ENCODE measurements at places on chromosomes 2 and 18.

DNA sequence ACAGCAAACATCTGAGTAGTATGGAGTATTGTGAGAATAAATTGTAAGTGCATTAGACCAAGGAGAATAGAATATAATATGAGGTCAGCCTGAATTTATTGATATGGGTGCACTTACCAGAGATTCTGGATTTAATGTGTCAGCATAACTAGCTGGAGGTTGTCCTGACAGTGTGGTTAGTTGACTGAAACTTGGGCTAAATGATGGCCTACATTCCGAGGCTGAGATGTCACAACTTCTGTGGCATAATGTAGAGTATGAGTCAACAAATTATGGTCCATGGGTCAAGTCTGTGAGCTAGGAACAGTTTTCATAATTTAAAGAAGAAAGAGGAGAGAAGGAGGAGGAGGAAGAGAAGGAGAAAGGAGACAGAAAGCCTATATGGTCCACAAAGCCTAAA is 127.6 kb downstream of the QPCT start:
- H3K4me1 ChIP-seq = no peaks in the 10 kb centered on the region
- H3K36me3 ChIP-seq = no peaks in the 10 kb centered on the region
- no peak overlapping the region for H3K27ac ChIP-seq
- no peak overlapping the region for H3K4me3 ChIP-seq
- DNase-seq = no peak
- H3K27me3 ChIP-seq = no peaks in the 10 kb centered on the region

DNA sequence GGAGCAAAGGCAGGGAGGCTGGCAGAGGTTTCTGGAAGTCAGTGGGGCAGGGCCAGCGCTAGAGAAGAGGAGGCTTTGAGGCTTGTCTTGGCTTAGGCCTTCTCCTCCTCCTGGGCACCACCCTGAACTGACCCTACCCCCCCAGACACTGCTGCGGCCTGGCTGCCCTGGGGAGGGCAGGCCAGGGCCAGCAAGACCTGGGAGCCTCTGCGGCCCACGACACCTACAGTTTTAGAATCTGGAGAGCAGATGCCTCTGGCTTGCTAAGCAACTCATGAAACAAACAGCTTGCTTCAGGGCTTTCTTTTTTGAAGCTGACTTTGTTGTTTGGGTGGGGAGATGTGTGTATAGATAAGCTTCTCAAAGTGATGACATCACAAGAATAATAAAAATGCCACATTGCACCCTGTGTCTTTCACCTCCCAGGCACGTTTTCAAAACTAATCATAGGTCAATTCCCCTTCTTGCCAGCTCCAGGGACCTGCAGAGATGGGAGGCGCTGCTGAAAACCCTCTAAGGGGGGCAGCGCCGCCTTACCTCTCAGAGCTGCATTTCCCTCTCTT is 46.2 kb upstream of the SMAD7 start:
- no peak overlapping the region for H3K4me3 ChIP-seq
- DNase-seq = peak; percentile 59
- peaks cover 9% of the 10 kb centered on the region for H3K4me1 ChIP-seq
- no peak overlapping the region for H3K27ac ChIP-seq
- H3K27me3 ChIP-seq = peaks cover 23% of the 10 kb centered on the region

GRCh38 chr2:101478181-101479001 is 3.5 kb upstream of the RFX8 start:
- H3K27me3 ChIP-seq = peaks cover 11% of the 10 kb centered on the region
- H3K27ac ChIP-seq = no peak overlapping the region
- H3K36me3 ChIP-seq = no peaks in the 10 kb centered on the region
- H3K4me3 ChIP-seq = no peak overlapping the region
- H3K4me1 ChIP-seq = peaks cover 30% of the 10 kb centered on the region

- H3K36me3 ChIP-seq = no peaks in the 10 kb centered on the region
- no peaks in the 10 kb centered on the region for H3K4me1 ChIP-seq
- no peak overlapping the region for H3K27ac ChIP-seq
- no peak for DNase-seq
- H3K27me3 ChIP-seq = no peaks in the 10 kb centered on the region
Observed at GRCh38 chr2:3670941-3671340, 12.9 kb downstream of the ALLC start.

GRCh38 chr2:20288642-20289340 is 61.9 kb downstream of the PUM2 start:
- peaks cover 85% of the 10 kb centered on the region for H3K36me3 ChIP-seq
- H3K4me3 ChIP-seq = no peak overlapping the region
- H3K4me1 ChIP-seq = no peaks in the 10 kb centered on the region
- H3K27me3 ChIP-seq = no peaks in the 10 kb centered on the region

DNA sequence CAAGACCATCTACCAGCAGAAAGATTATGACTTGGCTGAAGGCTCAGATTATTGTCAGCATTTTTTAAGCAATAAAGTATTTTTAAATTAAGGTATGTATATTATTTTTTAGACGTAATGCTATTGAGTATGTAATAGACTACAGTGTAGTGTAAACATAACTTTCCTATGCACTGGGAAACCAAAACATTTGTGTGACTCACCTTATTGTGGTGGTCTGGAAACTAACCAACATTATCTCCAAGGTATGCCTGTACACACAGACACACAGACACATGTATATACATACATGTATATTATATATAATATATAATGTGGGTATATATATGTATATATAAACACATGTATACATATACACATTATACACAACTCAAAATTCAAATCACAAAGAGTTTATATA is 9.1 kb upstream of the TMEFF2 start:
- H3K36me3 ChIP-seq = no peaks in the 10 kb centered on the region
- no peak overlapping the region for H3K4me3 ChIP-seq
- no peaks in the 10 kb centered on the region for H3K4me1 ChIP-seq
- DNase-seq = no peak
- H3K27me3 ChIP-seq = no peaks in the 10 kb centered on the region
- H3K27ac ChIP-seq = no peak overlapping the region

DNA sequence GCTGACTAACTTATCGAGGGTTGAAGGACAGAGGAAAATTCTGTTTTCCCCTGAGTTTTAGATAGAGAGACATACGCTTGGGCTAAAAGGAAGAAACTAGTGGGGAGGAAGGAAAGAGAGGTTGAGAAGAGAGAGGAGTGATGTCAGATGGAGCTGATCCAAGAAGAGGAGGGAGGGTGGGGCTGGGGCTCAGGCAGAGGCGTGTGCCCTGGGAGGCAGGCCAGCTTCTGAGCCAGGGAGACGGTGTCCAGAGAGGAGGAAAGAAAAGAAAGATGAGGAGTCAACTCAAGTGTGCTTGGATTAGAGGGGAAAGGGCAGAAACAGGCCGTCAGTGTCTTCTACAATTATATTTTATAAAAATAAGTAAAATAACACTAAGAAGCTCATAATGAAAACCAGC is 56.2 kb downstream of the EMILIN2 start:
- H3K4me3 ChIP-seq = no peak overlapping the region
- peak overlapping the region; percentile 30 for H3K27ac ChIP-seq
- no peak for DNase-seq

- peaks cover 22% of the 10 kb centered on the region for H3K4me1 ChIP-seq
- H3K4me3 ChIP-seq = no peak overlapping the region
- H3K36me3 ChIP-seq = peaks cover 23% of the 10 kb centered on the region
- no peaks in the 10 kb centered on the region for H3K27me3 ChIP-seq
Observed at GRCh38 chr2:105361102-105361889, 24.0 kb downstream of the C2orf49 start.

GRCh38 chr18:45871431-45872084 is 46.1 kb downstream of the SIGLEC15 start:
- peaks cover 31% of the 10 kb centered on the region for H3K36me3 ChIP-seq
- H3K27me3 ChIP-seq = no peaks in the 10 kb centered on the region
- no peak overlapping the region for H3K27ac ChIP-seq
- no peak overlapping the region for H3K4me3 ChIP-seq

- no peak overlapping the region for H3K27ac ChIP-seq
- no peaks in the 10 kb centered on the region for H3K27me3 ChIP-seq
- no peaks in the 10 kb centered on the region for H3K4me1 ChIP-seq
- no peak for DNase-seq
- H3K4me3 ChIP-seq = no peak overlapping the region
Observed at GRCh38 chr2:106789185-106789584, 96.8 kb downstream of the ST6GAL2 start.

- no peak overlapping the region for H3K4me3 ChIP-seq
- H3K27ac ChIP-seq = no peak overlapping the region
- no peaks in the 10 kb centered on the region for H3K27me3 ChIP-seq
- H3K4me1 ChIP-seq = no peaks in the 10 kb centered on the region
Observed at GRCh38 chr2:186181625-186182024, 304.4 kb upstream of the ZC3H15 start.

DNA sequence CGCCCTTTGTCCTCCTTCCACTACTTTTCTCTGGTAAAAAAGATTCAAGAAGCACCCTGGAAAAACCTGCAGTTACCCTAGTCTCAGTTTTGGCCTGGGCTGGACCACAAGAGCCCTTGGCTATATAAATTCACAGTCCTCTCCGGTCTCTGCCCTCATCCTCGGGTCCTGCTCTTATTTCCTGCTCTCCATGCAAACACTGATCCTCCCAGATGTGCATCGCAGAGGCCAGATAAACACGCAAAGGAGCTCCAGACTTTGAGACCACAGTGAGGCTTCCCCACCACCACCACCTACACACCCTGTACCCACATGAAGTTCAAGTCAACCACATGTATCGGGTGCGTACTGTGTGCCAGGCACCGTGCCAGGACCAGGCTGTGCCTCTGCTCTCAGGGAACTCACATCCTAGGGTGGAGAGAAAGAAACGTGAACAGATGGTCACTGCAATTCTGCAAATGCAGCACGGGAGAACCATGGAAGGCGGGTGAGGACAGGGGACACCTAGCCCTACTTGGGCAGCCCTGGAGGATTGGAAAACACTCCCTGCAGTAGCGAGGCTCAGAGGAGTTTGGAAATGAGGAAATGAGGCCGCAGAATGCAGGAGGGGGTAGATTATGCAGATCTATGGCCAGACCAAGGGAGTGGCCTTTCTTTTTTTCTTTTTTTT is 7.4 kb downstream of the CTDSP1 start:
- no peaks in the 10 kb centered on the region for H3K27me3 ChIP-seq
- peaks cover 12% of the 10 kb centered on the region for H3K4me1 ChIP-seq
- peak overlapping the region; percentile 80 for H3K27ac ChIP-seq
- no peak for DNase-seq
- peaks cover 25% of the 10 kb centered on the region for H3K36me3 ChIP-seq

- H3K27me3 ChIP-seq = no peaks in the 10 kb centered on the region
- H3K36me3 ChIP-seq = no peaks in the 10 kb centered on the region
- DNase-seq = no peak
- H3K27ac ChIP-seq = no peak overlapping the region
Observed at GRCh38 chr2:43161650-43162510, 64.5 kb downstream of the ZFP36L2 start.

DNA sequence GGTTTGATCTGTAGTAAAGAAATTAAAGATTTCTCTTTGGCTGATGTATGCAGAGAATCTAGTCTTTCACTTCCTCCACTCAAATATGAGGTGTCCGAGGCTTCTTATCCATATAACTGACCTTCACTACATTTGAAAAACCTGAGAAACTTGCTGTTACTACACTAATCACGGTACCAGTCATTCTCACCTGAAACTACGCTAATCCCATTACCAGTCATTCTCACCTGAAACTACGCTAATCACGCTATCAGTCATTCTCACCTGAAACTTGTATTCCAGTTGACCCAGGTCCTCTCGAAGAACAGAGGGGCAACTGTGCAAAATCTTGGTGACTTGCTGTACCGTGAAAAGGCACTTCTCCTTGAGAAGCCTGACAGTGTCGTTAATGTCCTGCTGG is 5.1 kb downstream of the MTERF4 start:
- H3K4me3 ChIP-seq = no peak overlapping the region
- no peaks in the 10 kb centered on the region for H3K27me3 ChIP-seq
- no peak overlapping the region for H3K27ac ChIP-seq
- peaks cover 69% of the 10 kb centered on the region for H3K36me3 ChIP-seq
- DNase-seq = no peak

DNA sequence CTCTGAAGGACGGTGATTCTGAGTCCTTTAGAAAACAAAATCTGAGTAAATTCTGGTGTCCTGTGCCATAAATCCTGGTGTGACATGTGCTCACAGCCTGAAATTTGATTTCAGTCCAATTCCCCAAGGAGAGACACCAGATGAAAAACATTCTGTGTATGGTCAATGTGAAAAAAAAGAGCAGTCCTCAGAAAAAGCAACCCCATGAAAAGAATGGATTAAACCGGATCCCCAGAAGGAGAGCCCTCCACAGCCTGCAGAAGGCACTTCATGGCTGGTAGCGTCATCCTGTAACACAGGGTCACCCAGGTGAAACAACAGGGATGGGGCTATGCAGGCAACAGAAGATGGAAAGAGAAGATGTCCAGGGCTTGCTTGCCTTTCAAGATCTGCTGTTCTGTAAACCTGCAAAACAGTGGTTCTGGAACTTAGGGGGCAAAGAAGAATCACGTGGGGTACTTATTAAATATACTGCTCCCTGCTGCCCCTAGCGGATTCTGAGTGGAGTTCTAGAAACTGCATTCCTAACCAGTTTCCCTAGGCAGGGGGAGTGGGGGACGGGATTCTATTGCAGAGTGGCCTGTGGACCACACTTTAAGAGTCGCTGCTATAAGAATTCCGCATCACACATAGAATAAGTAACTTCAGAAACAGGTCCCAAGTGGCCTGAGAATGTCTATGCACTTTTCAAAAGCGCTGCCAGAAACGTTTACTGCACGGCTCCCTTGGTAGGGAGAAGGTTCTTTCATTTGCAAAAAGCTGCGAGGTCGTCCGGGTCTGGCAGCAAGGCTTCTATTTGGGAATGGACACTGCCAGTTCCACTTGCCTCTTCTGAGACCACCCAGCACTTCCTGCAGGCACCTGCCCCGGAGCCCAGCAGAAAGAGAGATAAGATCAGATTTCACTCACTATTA is 118.9 kb upstream of the ARL5A start:
- no peaks in the 10 kb centered on the region for H3K36me3 ChIP-seq
- H3K4me3 ChIP-seq = no peak overlapping the region
- no peak for DNase-seq
- H3K27me3 ChIP-seq = no peaks in the 10 kb centered on the region
- peaks cover 5% of the 10 kb centered on the region for H3K4me1 ChIP-seq
- H3K27ac ChIP-seq = peak overlapping the region; percentile 8

DNA sequence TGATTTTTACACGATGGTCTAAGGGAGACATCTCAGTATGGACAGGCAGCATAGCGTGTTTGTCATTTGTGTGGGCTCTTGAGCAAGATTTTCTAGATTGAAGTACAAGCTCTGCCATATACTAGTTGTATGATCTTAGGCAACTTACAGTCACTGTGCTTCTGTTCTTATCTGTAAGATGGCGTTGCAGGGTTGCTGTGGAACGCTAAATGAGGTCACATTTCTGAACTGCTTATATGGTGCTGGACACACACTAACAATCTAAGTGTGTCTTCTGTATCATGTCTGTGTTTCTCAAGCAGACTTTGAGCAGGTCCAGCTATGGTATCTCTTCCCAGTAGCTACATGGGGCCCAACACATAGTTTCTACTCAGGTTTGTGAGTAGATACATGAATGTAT is 29.2 kb downstream of the PARD3B start:
- no peaks in the 10 kb centered on the region for H3K36me3 ChIP-seq
- no peak overlapping the region for H3K27ac ChIP-seq
- no peaks in the 10 kb centered on the region for H3K4me1 ChIP-seq
- H3K27me3 ChIP-seq = no peaks in the 10 kb centered on the region

- no peak for DNase-seq
- H3K27ac ChIP-seq = no peak overlapping the region
- no peaks in the 10 kb centered on the region for H3K4me1 ChIP-seq
- H3K4me3 ChIP-seq = no peak overlapping the region
Observed at GRCh38 chr2:103887625-103888024, 966.3 kb upstream of the POU3F3 start.

- no peak for DNase-seq
- H3K4me3 ChIP-seq = no peak overlapping the region
- no peaks in the 10 kb centered on the region for H3K27me3 ChIP-seq
- no peaks in the 10 kb centered on the region for H3K4me1 ChIP-seq
- no peaks in the 10 kb centered on the region for H3K36me3 ChIP-seq
Observed at GRCh38 chr2:34481542-34481941, 882.4 kb upstream of the FAM98A start.

GRCh38 chr2:38164881-38165280 is 88.9 kb upstream of the CYP1B1 start:
- H3K27me3 ChIP-seq = peaks cover 3% of the 10 kb centered on the region
- no peaks in the 10 kb centered on the region for H3K36me3 ChIP-seq
- no peaks in the 10 kb centered on the region for H3K4me1 ChIP-seq
- no peak for DNase-seq
- no peak overlapping the region for H3K4me3 ChIP-seq

Measured in thymus (tissue), 14 donors.